ENCODE measurements at places on chromosomes 4 and X.

DNA sequence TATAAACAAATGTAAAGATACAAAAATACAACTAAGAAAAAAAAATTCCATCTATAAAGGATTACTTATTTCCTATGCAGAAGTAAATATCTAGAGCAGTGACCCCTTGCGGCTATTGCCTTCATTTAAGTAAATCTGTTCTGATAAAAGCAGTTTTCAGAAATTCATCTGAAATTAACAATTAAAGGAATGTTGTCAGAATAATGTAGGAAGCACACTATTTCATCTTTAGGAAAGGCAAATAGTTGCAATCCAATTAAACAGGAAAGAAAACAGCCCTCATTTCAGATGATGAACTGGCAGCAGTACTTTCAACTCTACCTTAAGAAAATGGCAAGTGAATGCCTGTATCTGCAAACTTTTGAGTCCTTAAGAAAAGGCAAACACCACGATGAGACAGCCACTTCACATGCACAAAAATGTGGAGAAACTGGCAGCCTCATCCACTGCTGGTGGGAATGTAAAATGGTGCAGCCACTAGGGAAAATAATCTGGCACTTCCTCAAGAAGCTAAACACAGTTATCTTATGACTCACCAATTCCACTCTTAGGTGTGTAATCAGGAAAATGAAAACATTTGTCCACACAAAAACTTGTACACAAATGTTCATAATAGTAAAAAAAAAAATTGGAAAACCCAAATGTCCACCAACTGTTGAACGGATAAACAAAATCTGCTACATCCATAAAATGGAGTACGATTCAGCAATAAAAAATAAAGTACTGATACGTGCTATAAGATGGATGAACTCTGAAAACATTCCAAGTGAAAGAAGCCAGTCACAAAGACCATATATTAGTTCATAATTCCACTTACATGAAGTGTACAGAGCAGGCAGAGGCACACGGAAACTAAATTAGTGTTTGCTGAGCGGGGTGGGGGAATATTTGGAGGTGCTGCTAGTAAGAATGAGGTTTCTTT, 2.0 kb upstream of the THAP9 start:
- no peak for DNase-seq

DNA sequence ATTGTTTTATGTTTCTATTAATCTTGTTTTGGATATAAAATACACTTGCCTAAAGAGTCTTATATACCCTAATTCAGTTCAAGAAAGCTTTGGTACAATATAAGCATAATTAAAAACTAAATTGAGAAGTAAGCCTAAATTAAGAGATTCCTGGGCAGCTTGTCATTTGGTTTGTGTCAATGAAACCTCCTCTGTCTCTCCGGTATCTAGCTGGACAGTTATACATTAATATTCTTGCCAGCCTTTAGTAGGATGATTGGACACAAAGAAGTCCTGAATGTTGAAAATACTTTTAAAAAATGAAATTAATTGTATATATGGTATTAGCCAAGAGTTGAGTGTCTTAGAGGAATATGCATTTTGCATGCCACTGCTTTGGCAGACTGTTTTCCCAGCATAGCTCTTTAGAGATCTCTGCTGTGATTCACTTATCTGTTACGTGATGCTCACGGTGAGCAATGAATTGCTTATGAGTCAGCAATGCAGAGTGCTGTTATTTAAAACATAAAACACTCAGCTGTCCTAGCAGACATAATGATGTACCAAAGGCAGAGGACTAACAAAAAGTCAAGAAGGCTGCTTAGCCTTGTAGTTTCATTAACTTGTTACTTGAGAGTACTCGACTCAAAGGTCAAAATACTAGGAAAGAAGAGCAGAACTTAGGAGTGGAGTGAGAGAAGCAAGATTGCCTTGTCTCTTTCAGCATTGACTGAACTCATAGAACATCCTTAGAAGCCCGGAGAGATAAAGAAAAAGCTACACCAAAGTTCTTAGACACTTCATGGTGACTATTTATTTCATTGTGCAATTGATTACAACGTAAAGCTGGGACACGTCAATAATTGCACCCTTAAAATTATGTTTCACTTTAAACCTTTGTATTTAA, 1296.1 kb upstream of the PCDH7 start:
- no peak for DNase-seq

- no peak for DNase-seq
Measured at GRCh38 chr4:151206241-151207005, 70.5 kb upstream of the PRSS48 start.

DNA sequence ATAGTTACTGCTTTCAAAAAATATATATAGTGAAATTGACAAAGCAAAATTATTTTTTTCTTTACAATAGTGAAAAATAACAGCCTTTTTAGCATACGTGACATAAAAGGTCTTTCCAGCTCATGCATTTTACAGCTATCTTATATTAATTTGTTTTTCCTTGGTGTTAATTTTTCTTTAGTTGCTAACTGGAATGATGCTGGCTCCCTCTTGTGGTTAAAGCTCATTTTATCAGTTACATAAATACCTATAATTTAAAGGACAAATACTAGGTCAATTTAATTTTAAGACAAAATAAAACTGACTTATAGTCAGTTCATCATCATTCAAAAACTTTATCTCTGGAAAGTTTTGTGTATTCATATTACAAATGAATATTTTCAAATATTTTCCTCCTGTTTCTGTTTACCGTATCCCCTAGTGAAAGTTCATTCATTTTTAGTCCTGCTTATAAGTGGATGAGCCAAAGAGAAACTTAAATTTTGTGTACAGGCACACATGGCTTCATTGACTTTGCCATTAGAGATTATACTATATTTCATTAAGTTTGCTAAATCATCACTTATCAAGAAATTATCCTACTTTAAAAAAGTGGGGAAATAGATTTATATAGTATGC, 9.9 kb upstream of the ANAPC4 start:
- no peak for DNase-seq

GRCh38 chr4:27742816-27743215, 882.2 kb downstream of the STIM2 start:
- DNase-seq: no peak

DNA sequence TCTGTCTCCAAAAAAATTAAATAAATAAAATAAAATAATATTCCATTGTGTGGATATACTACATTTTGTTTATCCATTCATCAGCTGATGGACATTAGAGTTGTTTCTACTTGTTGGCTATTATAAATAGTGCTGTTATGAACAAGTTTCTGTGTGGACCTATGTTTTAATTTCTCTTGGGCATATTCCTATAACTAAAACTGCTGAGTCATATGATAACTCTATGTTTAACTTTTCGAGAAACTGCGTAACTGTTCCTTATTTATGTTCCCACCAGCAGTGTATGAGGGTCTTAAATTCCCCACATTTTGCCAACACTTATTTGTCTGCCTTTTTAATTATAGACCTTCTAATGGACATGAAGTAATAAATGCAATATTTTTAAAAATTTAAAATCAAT, 369.5 kb downstream of the CHIC1 start:
- no peak for DNase-seq

DNA sequence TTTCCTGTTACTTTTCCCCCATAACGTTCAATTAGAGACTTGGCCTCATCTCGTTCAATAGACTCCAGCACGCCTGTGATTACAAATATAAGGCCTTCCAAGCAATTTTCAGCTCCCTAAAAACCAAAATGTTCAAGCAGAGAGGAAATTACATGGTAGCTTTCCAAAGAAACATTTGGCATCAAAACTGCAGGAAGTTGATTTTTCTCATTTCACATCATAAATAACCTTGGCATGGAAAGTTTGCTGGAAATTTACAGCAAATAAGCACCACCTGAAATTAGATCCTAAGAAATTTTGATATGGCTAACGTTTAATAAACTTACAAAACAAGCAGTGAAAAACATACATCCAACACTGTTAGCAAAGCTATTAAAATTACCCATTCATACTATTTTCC, 53.3 kb downstream of the RFC1 start:
- DNase-seq: no peak

GRCh38 chrX:131827935-131828334, 195.2 kb upstream of the STK26 start:
- peak; percentile 24 for DNase-seq

DNA sequence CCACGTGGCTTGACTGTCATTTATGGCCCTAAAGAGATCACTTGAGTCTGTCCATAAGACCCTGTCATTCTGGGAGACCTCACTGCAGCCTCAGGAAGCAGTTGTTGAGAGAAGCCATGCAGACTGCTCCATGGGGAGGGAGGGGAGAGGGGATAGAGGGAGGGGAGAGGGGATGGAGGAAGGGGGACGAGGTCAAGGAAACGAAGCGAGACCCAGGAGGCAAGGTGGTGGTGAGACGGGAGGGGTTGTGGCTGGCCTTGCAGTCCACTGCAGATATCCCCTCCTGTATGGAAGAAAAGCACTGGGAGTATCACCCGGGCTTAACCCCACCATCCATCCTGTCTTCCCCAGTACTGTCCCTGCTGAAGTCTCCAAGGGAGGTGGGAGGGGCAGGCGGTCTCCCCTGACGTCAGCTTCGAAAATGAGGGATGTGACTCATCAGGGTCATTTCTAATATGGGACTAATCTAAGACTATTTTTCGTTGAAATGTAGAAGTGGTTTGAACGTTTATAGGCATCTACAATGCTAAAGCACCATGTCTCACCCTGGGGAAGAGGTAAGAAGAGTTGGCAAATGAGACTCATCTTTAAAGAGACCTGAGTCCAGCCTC, 5.6 kb downstream of the TMEM255A start:
- DNase-seq: no peak

DNA sequence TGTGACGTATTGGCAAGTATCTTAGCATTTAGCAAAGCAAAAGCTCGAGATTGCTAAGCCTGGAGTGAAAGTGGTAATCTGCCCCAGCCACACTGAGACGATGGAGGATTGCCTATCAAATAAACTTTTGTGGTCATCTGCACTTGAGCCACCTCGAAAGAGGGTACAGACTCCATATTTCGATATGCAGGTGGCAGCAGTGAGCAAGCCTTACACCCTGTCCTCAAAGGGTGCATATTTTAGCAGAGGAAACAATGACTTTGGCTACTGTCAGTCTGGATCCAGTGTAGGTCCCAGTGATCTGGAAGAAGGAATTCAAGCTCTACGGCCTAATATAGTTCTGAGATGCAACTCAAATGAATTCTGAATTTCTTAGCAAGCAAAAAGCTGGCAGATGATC, 153.9 kb downstream of the ATG4A start:
- no peak for DNase-seq

DNA sequence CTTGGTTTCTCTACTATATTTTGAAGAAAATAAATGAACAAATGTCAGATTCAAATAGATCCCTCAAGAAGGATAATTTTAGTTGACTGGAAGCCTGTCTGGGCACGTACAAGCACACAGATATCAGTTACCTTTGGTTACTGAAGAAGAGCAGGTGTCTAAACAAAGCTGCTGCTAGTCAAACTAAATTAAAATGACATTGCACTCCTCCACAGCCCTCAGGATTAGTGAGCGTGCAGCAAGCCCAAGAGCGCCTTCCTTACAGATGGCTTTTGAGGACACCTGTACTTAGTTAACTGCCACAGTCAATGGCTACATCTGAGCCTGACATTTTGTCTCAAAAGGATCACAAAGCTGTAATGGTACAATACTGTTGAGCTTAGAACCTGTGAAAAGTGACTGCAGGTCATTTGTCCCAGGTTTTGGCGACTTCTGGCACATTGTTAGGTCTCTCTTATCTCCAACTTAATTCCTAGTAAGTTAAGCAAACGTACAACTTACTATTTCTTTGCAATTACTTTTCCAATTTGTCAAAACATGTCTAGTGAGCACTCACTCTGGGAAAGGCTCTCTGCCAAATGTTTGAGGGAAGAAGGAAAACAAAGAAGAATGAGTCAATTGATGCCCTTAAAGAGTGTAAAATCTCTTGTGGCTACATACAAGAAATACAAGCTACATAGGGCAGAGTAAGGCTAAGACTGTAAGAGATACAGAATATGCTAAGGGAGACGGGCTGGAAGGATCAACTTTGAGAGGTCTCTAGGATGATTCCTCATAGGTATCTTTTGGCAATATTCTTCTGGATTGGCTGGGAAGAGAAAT, 25.6 kb upstream of the DAPP1 start:
- no peak for DNase-seq

- DNase-seq: no peak
Measured at GRCh38 chr4:180449395-180449956, 1793.7 kb upstream of the TENM3 start.

GRCh38 chr4:187000281-187000680, 276.6 kb upstream of the FAT1 start:
- no peak for DNase-seq

DNA sequence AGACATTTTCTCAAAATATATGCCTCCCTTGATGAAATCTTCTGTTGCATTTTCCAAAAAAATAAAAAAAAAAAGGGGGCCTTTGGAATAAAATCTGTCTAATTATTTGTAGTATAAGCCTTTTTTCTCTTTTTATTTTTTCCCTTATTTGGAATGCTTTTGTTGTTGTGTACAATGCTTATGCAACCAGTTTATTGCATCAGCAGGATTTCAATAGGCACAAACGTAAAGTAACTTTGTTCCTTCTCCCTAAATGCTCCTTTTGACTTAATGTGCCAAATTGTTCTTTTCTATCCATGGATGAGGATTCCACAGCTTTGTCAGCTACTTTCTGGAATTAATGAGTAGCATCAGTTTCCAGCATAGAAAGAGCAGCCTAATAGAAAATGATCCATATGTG, 59.6 kb upstream of the HPGD start:
- DNase-seq: no peak

DNA sequence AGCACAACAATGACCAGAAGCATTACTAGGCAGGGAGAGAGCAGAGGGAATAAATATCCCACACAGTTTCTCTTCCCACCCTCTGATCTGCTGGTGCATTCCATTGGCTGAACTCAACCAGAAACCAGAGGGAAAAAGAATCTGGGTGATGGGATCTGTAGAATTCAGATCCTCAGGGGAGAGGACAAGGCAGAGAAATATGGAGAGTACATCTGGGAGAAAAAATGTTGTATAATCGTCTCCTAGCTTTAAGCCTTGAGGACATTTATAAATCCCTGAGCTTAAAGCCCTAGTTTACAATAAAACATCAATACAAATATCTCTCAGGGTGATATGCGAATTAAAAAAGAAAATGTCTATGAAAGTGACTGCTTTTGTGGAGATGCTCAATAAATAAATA, 368.1 kb upstream of the MAD2L1 start:
- no peak for DNase-seq

DNA sequence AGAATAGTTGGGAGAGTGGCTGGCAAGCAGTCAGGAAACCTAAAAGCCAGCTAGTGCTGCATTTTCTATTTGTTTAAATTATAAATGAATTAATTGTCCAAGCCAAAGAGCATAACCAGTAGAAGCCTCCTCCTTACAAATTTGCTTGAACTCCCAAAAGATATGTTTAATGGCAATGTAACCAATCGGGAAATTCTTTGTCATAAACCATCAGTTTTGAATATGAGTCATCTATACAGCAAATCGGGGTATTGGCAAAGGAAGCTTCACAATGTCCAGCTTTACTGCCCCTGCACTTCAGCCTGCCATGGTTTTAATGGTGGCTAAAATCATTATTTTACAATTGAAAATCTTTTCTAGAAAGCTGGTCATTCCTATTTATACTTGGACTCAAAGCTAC, 216.6 kb downstream of the SHROOM3 start:
- no peak for DNase-seq

DNA sequence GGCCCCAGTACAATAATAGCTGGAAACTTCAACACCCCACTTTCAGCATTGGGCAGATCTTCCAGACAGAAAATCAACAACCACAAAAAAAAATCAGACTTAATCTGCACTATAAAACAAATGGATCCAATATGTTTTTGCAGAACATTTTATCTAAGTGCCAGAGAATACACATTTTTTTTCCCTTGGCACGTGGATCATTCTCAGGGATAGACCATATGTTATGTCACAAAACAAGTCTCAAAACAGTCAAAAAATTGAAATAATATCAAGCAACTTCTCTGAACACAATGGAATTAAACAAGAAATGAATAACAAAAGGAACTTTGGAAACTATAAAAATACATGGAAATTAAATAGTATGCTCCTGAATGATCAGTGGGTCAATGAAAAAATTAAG, 576.3 kb downstream of the PCDH19 start:
- no peak for DNase-seq
